Suprapubic skin (tissue), 4 donors: ENCODE measurements at places on chromosomes 3 and 15.

DNA sequence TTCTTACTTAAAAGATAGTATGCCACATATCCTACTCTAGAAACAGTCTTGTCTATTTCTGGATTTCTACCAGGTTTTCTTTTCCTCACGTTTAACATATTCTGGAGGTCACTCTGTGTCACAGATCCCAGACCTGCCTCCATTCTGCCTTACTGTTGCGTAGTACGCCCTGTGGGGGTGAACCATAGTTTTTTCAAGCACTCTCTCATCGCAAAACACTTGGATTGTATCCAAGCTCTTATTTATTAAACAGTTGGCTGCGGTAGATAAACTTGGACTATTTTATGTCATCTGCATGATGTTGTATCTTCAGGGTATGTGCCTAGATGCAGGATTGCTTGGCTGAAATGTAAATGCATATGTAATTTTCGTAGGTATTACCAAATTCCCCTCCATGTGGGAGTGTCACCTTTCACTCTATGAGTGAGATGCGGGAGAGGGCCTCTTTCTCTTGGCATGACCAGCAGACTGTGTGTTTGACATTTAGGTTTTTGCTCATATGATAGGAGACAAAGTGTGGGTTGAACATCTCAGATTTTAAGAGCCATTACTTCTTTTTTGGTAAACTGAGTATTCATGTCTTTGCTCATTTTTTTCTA lies 55.8 kb downstream of the ABTB1 start:
- no peaks in the 10 kb centered on the region for H3K27me3 ChIP-seq
- peaks cover 12% of the 10 kb centered on the region for H3K4me1 ChIP-seq
- no peak overlapping the region for H3K4me3 ChIP-seq
- no peak overlapping the region for H3K27ac ChIP-seq
- no peaks in the 10 kb centered on the region for H3K36me3 ChIP-seq

DNA sequence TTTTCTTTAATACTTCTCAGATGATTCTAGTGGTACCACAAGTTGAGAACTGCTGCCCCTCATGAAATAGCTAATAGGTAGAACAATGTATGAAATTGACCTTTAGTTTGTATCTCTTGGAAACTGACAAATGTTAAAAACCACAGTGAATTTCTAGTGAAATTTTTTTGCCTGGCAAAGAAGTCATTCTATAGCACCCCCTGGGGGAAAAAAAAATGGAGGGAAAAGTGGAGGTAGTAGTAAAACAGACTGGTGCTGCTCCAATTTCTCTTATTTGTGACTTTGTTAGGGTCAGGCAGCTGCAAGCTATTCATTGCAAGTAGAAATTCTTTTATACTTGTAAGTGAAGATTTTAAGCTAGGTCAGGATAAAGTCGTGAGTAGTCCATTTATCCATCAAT lies 605.0 kb downstream of the NLGN1 start:
- H3K27ac ChIP-seq: no peak overlapping the region
- H3K27me3 ChIP-seq: no peaks in the 10 kb centered on the region
- no peak overlapping the region for H3K4me3 ChIP-seq

DNA sequence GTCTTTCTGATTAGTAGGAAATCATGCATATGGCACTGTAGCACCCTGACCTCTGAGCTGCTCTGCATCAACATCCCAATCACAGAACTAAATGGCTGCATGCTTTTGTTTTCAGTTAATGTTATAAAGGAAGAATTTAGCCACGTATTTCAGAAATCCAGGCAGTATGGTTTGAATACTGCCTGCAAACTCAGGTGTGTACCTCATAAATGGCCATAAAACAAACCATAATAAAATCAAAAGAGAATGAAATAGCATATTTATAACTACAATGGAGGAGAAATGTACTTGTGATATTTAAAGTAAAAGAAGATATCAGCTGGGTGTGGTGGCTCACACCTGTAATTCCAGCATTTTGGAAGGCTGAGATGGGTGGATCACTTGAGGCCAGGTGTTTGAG lies 94.5 kb downstream of the IL20RB start:
- DNase-seq: no peak
- H3K4me1 ChIP-seq: no peaks in the 10 kb centered on the region
- H3K36me3 ChIP-seq: no peaks in the 10 kb centered on the region
- no peak overlapping the region for H3K27ac ChIP-seq
- H3K27me3 ChIP-seq: no peaks in the 10 kb centered on the region

DNA sequence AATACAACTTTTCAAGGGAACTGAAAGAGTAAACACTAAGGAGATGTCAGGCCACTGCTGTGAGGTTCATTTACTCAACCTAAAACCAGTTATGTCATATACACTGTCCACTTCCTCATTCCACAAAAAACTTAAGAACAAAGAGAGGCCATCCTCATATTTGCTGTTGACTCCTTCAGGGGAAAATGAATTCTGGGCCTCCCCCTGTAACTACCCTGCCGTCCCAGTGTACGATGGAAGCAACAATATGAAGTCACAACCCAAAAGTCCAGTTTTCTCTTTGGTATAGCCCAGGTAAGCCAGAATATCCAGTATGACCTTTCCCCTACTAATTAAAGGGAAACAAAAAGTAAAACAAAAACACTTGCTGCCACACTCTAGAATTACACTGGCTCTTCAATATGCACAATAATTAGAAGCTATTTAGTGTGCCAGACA lies 16.2 kb downstream of the CEP152 start:
- H3K4me3 ChIP-seq: no peak overlapping the region
- no peaks in the 10 kb centered on the region for H3K4me1 ChIP-seq
- no peak for DNase-seq
- H3K36me3 ChIP-seq: no peaks in the 10 kb centered on the region

GRCh38 chr3:22861426-22861825 lies 341.7 kb upstream of the UBE2E2 start:
- H3K27me3 ChIP-seq: no peaks in the 10 kb centered on the region
- H3K4me1 ChIP-seq: no peaks in the 10 kb centered on the region
- H3K36me3 ChIP-seq: no peaks in the 10 kb centered on the region
- no peak overlapping the region for H3K4me3 ChIP-seq

DNA sequence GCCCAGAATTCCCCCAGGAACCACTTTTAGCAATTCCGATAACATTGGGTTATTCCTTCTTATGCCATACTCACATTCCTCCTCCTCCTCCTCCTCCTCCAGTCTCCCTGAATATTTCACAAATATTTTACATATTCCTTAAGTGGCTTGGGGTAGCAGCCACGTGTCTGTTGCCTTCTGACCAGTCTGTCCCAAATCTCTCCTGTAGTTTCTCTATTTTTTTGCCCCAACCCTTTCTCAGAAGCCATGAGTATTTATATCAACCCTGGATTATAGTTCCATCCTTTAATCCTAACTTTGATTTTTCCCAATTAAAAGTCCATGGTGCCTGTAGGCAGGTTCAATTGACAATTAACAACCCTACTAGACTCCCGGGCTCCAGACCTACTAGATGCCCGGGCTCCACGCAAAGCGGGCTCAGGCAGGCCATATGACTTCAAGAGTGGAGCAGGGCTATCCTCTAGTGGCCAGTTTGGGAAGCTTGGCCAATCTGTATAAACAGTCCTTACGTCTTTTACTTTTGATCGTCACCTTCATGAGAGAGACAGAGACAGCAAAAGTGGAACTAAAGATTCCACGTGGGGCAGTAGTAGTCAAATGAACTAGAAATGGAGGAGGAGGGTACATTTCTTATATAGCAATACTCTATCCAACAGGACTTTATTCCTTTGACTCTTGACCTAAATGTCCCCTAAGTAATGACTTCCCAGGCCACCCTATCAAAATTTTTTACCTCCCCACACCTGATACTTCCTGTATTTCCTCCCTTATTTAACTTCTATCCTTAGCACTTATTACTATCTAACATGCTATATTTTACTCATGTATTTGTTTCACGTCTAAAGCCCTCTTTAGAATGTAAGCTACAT lies 69.7 kb downstream of the USF3 start:
- no peak for DNase-seq
- H3K4me1 ChIP-seq: no peaks in the 10 kb centered on the region
- no peaks in the 10 kb centered on the region for H3K36me3 ChIP-seq
- H3K27ac ChIP-seq: no peak overlapping the region
